Stimulated activated CD8-positive, alpha-beta memory T cell treated with anti-CD3 and anti-CD28 coated beads, Interleukin-12 subunit alpha, Interleukin-12 subunit beta, amount 100 ng/mL, for 4 hours (primary cell): ENCODE measurements at places on chromosomes 6 and 20.
A peak's percentile ranks its signal among the peaks of the same experiment; 100 is the strongest.

GRCh38 chr6:76940191-76940590 is 523.1 kb downstream of the HTR1B start:
- no peak for DNase-seq

- no peak for DNase-seq
Measured at GRCh38 chr6:132130626-132131298, 179.6 kb upstream of the CCN2 start.

DNA sequence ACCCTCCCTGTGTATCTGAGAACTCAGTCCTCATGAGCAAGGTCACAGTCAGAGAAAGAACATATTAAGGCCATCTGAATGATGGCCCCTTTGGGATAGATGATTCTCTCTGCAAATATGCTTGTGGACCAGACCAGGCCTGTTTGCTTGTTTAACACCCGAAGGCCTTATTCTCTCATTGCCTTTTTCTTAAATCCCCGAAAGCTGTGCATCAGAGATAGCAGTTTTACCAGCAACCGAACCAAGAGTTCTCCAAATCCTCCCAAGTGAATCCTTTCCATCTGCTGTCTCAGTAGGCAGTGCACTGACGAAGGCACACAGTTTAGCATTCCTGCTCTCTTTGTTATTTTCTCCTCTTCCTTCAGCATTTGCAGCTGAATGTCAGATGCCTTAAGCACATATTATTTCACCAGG is 79.8 kb downstream of the TRMT6 start:
- DNase-seq: no peak

GRCh38 chr6:168105813-168106632 is 27.0 kb upstream of the FRMD1 start:
- no peak for DNase-seq

- no peak for DNase-seq
Measured at GRCh38 chr20:57087102-57087501, 179.3 kb downstream of the BMP7 start.

- DNase-seq: no peak
Measured at GRCh38 chr6:40116832-40117231, 182.6 kb upstream of the MOCS1 start.

GRCh38 chr6:155260686-155261085 is 3.1 kb upstream of the CLDN20 start:
- DNase-seq: no peak

DNA sequence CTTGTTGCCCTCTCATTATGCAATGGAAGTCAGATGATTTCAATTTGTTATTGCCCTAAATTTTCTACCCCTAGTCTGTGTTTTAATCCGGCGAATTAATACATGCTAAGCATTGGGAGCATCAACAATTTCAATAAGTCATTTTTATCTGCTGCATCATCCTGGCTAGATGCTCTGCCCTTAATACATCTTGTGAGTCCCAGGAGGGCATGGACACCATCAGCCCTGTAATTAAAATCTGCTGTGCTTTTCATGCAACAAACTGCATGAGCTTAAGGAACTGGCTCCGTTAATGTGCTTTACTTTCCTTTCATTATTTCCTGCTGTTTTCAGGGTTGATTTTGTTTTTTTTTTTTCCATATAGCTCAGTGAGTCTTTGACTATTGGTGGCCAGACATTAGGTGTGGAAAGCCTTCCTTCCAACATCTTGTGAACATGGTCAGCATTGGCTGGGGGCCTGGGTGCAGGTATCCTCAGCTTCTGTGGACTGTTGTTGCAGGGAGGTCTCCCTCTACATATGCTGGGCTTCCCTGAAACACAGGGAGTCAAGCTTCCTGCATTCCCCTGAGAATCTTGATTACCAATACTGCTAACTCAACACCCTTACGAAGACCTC is 8.5 kb upstream of the PBOV1 start:
- no peak for DNase-seq

DNA sequence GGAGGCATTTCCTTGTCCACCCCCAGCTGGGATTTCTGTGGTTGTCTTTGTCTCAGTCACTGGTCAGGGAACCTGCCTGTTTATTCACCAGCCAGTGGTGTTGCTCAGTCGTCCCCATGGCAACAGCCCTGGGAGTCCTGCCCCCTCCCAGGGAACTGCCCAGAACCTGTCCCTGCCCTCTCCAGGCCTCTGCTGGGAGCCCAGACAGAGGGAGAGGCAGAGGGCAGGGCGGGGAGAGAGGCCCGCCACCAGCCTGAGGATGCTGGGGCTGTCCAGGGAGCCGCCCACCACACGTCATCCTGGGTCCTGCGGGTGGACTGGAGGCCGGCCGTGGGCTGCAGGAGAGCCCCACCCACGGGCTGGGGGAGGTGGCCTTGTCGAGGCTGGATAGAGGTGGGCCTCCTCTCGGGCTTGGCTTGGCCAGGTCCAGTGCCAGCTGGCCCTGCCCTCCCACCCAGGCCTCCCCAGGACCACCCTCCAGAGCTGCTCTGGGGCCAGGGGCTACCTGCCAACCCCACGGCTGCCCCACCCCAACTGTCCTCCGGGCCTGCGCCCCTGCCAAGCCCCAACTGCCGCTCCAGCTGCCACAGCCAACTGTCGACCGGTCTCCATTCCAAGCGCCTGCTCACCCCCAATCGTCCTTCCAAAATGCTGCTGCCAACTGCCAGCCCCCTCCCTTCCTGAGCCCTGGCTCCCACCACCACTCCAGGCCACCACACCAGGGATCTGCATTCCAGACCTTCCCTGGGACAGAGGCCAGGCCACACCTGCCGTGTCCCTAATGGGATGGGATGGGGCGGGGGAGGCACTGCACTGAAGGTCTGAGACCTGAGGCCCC is 4.2 kb upstream of the ZBTB46 start:
- DNase-seq: no peak

- DNase-seq: no peak
Measured at GRCh38 chr6:90547991-90548390, 38.9 kb downstream of the MAP3K7 start.

- no peak for DNase-seq
Measured at GRCh38 chr6:55943329-55943728, 67.9 kb upstream of the BMP5 start.

- DNase-seq: no peak
Measured at GRCh38 chr6:70527071-70527737, 39.5 kb upstream of the SDHAF4 start.

- no peak for DNase-seq
Measured at GRCh38 chr20:6559791-6560190, 207.7 kb upstream of the BMP2 start.

DNA sequence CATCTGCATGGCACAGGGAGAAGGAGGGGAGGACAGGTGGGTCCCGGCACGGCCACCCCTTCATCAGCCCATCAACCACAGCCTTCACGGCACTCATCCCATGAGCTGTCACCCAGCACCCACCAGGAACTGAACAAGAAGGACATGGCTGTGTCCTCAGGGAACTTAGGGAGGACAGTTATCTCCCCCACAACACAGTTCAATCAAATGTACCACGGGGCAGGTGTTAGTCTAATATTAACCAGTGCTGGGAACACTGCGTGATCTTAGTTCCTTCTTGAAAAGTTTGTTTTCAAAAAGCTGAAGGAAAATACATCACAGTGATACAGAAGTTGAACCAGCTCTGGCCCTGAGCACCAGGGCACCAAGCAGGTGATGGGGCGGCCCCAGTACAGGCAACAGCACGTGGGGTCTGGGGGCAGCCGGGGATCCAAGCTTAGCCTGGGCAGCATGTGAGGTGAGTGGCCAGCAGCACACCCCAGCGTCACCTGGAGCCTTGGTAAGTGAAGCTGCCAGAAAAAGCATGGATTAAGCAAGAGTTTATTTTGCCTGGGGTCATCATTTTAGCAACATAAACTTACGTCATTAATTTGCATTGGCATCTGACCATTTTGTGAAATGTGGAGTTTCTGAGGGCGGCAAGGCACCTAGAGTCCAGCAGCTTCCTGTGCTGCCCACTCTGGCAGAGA is 35.5 kb upstream of the AFDN start:
- no peak for DNase-seq

DNA sequence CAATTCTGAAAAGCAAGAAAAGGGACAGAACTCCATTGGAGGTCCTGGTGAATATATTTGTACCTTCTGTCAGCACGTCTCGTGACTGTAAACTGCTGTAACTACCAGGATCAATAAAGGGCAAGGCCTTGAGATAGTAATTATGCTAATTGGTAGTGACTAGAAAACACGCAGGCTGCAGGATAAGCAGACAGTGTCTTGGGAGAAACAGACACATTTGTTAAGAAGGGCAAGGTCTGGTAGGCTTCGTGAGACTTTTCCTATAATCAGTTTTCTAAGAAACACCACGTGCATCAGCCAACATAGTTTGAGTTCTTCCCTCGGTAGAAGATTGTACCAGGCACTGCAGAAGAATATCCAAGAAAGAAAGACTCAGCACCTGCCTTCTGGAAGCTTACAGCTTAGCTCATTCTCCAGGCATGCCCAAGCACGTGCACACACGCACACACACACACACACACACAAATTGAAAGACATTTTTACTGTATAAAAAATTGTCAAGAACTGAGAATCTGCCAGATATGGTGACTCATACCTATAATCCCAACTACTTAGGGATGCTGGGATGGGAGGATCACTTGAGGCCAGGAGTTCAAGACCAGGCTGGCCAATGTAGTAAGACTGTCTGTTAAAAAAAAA is 167.0 kb upstream of the SASH1 start:
- no peak for DNase-seq

GRCh38 chr6:142118925-142119324 is 13.8 kb upstream of the GJE1 start:
- DNase-seq: no peak

GRCh38 chr6:112939563-112939962 is 592.4 kb downstream of the RFPL4B start:
- DNase-seq: no peak

GRCh38 chr20:43925801-43926200 is 11.1 kb downstream of the TOX2 start:
- no peak for DNase-seq

GRCh38 chr6:13920552-13920951 is 4.2 kb upstream of the RNF182 start:
- DNase-seq: no peak

DNA sequence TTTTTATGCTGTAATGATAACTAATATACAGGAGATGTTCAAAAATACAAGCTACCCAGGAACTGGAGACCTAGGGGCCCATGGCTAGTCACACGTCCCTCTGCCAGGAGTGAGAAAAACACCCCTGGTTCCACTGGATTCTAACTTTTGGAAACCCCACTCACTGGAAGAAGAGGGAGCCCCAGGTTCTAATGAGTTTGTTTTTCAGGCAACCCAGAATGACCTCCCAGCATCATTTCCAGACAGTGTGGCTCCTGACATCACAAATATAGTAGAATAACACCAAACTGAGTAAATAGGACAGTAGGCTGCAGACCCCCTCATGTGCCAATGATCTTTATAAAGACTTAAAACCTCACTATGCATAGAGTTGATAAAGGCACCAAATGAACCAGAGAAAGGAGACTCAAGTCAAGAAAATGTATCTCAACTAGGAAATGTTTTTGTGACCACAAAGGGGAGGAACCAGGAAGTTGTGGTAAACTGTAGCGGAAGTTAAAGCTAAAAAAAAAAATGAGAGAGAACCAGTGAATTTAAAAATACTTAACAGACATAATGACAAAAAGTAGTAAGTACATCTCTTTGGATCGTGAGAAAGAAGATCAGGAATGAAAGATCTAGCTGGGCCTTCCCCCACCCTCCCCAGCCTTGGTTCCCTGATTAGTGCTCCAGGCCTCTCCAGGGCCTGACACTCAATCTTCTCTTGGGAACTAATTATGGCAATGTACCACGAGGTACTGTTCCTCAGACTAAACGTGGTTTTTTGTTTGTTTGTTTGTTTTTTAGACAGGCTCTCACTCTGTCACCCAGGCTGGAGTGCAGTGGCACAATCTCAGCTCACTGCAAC is 19.8 kb downstream of the HLA-E start:
- no peak for DNase-seq

DNA sequence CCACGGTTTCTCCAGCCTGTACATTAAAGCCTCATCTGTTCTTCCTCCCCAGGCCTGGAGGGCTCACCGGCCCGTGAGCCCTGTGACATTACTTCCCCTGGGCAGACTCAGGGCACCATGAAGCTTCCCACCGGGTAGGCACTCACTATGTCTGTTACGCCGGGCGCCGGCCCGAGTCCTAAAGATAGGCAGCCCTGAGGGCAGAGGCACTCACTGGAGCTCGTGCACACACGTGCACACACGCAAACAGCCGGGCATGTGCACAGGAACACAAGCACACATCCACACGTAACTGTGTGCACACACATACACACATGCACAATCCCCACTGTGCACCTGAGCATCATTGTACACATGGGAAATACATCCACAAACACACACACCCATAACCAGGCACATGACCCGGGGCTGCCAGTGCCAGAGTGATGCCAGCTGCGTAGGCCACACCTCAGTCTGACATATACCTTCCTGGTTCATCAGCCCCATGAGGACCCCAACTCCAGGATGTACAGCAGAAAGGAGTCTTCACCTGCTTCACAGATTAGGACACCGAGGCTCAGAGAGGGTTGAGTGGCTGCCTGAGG is 83.7 kb downstream of the YTHDF1 start:
- DNase-seq: no peak

DNA sequence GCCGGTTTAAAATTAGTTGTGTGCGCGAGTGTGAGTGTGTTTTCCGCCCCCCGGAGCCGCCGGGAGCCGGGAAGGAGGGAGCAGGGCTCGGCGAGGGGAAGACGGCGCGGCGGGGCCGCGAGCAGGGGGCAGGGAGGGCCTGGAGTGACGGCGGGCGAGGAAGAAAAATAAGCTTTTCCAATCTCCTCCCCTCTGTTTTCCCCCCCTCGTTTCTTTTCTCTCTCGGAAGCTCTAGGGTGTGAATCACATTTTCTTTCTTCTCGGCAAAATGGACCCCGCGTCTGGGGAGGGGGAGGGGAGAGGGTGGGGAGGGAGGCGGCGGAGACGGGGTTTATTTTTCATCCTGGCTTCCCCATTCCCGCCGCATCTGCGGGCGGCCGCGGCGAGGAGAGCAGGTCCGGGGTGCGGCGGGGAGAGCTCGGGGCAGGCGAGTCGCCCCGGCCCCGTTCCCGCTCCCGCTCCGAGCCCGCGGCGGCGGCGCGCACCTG is 881 bp downstream of the BICRAL start:
- peak; percentile 62 for DNase-seq

GRCh38 chr6:135568379-135568778 is 70.8 kb upstream of the AHI1 start:
- no peak for DNase-seq

- DNase-seq: no peak
Measured at GRCh38 chr6:37020381-37020780, 14.9 kb downstream of the FGD2 start.

DNA sequence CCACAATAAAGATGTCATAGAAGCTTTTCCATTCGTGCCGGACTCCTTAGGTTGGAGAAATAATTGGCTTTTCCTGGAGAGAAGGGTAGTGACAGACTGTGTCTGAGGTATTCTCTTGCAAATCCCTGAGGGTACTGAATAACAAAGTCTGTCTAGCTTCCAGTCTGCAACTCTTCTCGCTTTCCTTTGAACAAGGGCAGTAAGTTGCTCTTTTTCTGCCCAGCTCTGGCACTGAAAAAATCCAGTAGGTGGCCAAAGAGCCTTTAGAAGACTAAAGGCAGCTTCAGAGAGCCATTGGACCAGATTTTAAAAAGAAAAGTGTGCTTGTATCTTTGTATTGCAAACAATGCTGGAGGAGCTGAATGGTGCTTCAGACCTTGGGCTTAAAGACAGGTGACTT is 20.7 kb upstream of the RREB1 start:
- DNase-seq: no peak
